ENCODE measurements at places on chromosomes 1 and 21. TPM values are rescaled to one million over a fixed set of nuclear protein-coding genes. Genes with fewer than 3 reads are reported as not detected.

The ANKRD35 gene
- polyA plus RNA-seq, result 0.78 TPM

The TEX38 gene
- not detected for polyA plus RNA-seq

The PRKAA2 gene
- 12.6 TPM for polyA plus RNA-seq

The UBE2U gene
- not detected for polyA plus RNA-seq

The TMEM54 gene
- polyA plus RNA-seq, result 7.1 TPM

The BNIPL gene
- polyA plus RNA-seq, result 0.60 TPM

The ATP6V1G3 gene
- polyA plus RNA-seq, result not detected

The SPAG17 gene
- polyA plus RNA-seq, result 6.1 TPM

The TMCO1 gene
- 436 TPM for polyA plus RNA-seq

The ADCY10 gene
- polyA plus RNA-seq, result 0.12 TPM

The ESRRG gene
- 10.1 TPM for polyA plus RNA-seq

The BMP8B gene
- not detected for polyA plus RNA-seq

The PRRX1 gene
- polyA plus RNA-seq, result 2.3 TPM

The LCE2B gene
- not detected for polyA plus RNA-seq

The LRRIQ3 gene
- polyA plus RNA-seq, result 3.3 TPM

The IRF6 gene
- 45.5 TPM for polyA plus RNA-seq

The RRAGC gene
- polyA plus RNA-seq, result 39.6 TPM

The LCE1F gene
- polyA plus RNA-seq, result not detected

The RBM11 gene
- 47.7 TPM for polyA plus RNA-seq

The MYCL gene
- polyA plus RNA-seq, result not detected

The YIPF1 gene
- polyA plus RNA-seq, result 35.4 TPM

The OPTC gene
- not detected for polyA plus RNA-seq

The CENPS gene
- 11.4 TPM for polyA plus RNA-seq

The TFF1 gene
- polyA plus RNA-seq, result not detected

The CSF1 gene
- polyA plus RNA-seq, result 0.13 TPM

The ACTL8 gene
- not detected for polyA plus RNA-seq

The GJA8 gene
- polyA plus RNA-seq, result not detected

The TENT5C gene
- polyA plus RNA-seq, result not detected

The OR14K1 gene
- not detected for polyA plus RNA-seq

The AMY1A gene
- polyA plus RNA-seq, result not detected

The POMGNT1 gene
- polyA plus RNA-seq, result 62.7 TPM

The PLA2G2C gene
- polyA plus RNA-seq, result not detected

The CAMK2N1 gene
- polyA plus RNA-seq, result 132 TPM

The PKP1 gene
- not detected for polyA plus RNA-seq

The FAAH gene
- polyA plus RNA-seq, result 8.6 TPM

The CFHR4 gene
- polyA plus RNA-seq, result not detected
